ENCODE measurements at places on chromosomes 11 and 22.

- no peak for DNase-seq
These were observed 76.8 kb downstream of the MN1 start for GRCh38 chr22:27724709-27725108.

DNA sequence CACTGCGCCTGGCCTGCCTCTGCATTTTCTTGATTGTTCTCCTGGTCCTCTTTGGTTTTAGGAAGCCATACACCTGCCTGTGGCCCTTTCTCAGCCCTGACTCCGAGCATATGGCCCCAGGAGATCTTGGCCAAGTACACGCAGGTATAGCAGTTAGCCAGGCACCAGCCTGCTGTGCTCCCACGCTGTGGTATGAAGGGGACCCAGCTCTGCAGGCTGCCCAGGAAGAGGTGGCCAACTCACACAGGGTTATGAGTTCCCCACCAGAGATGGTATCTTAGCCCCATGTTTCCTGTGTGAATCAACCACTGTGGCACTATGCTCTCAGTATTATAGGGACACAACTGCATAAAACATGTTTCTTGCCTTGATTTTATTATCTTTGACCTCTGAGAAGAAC, 31.1 kb downstream of the SGSM3 start:
- no peak for DNase-seq

DNA sequence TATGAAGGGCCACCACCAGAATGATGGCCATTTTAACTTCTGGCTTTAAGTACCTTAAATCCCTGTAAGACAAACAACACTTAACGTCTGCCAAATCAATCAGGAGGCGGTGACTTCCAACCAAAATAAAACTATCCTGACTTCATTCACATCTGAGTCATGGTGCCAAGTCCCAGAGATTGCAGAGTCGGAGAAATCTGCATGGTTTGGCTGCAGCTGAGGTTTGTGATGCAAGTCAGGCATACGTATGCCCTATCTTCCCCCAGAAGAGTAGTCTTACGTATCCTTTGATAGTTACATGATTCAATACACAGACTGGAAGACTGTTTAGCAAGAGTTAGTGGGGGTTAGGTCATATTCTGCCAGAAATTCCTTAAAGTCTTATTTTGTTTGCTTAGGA, 1.7 kb upstream of the GAB2 start:
- DNase-seq: no peak

GRCh38 chr11:70032470-70032795, 45.7 kb upstream of the ANO1 start:
- DNase-seq: no peak

DNA sequence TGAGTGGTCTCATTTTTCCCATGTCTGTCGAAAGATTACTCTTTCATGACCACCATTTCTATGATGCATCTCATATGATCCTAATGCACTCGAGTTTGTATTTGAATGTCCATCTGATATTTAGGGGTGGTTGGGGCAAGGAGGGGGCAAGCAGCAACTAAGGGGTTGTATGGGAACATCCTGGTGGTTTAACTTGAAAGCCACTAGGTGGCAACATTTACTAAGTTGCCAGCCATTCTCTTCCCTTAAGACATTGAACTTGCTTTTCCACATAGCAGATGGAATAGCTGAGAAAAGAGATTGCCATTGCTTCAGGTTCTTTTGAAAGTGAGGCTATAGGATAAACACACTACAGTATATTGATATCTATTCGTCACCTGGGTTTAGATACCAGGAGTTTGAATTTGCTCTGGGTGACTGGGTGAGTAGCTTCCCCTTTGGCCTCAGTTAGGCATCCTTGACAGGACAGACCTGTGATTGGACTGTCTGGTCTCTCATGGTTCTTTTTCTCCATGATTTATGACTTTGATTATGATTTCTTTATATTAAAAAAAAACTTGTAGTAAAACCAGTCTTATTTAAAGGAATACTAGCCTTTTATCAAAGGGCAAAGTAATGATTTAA, 32.4 kb downstream of the NF2 start:
- peak; percentile 40 for DNase-seq

GRCh38 chr11:46290598-46291309, 13.3 kb downstream of the CREB3L1 start:
- no peak for DNase-seq

- DNase-seq: no peak
These were observed 36.5 kb downstream of the NADSYN1 start for GRCh38 chr11:71489311-71490043.

- peak; percentile 55 for DNase-seq
These were observed 388 bp upstream of the MUS81 start for GRCh38 chr11:65859812-65860277.

GRCh38 chr11:57529012-57529411, 1.5 kb downstream of the TIMM10 start:
- DNase-seq: no peak

DNA sequence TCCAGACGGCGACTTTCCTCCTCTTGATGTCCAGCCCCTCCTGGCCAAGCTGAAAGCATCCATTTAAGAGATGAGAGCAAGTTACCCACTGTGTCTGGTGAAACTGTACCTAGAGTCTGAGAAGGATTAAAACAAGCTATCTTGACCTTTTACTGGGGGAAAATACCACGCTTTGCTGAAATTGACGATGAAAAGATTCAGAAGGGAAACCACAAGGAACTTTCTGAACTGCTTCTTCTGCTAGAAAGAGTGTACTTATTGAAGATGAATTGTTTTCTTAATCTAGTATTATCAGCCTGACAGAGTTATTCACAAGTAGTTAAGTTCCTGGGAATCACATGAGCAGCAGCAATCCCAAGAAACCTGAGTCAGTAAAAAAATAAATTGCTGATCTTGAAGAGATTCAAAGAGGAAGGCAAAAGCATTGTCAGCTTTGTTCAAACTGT, 13.1 kb upstream of the MS4A6A start:
- peak; percentile 70 for DNase-seq

DNA sequence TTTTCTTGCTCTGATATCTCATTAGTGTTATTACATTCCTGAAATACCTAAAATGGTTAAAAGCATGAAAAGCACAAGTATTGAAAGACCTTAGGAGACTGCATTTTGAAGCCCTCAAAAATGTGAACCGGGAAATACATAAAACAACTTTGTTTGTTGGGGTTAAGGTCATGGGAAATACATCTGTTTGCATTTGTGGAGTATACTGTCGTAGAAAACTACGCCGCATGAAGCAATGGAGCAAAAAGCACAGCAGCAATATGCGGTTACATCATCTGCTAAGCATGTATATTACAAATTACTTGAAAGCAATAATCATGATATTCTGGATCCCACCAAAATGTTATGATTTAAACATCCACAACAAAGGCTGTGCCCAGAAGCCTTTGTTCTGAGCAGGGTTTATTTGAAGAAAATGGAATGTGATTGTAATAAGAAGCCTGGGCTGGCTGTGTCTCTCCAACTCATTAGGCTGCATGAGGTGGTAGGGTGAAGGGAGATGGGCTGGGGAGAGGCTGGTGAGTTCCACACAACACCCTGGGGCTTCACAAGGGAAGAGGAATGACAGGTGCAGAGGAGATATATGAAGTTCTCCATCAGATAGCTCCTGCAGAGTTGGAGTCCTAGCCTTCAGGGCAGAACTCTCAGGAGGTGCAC, 64.7 kb upstream of the LIN7C start:
- no peak for DNase-seq

DNA sequence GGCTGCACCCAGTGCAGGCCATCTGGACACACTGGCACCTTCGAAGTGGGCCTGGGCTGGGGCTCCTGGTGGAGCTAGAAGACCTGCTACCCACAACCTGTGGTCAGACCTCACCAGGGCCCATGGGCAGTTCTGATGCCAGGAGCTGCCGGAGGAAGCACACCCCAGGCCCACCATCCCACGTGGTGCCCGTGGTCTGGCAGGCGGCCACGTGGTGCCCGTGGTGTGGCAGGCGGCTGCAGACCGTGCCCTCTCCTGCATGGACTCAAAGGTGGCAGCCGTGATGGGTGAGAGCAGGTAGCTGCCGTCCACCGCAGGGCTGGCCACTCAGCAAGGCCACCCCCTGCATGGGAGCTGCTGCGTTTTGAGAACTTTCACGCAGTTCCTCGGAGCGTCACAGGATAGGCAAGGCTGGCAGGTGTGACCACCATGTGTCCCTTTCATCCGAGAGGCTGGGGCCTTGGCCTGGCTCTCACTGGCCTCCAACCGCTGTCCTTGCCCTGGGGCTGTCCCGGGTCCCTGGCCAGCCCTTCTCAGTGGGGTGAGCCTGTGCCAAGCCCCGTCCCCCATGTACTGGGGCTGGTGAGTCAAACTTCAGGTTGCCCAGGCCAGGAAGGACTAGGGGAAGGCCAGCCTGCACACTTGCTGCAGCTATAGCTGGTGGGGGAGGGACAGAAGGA, 3.9 kb upstream of the IL17REL start:
- DNase-seq: no peak

DNA sequence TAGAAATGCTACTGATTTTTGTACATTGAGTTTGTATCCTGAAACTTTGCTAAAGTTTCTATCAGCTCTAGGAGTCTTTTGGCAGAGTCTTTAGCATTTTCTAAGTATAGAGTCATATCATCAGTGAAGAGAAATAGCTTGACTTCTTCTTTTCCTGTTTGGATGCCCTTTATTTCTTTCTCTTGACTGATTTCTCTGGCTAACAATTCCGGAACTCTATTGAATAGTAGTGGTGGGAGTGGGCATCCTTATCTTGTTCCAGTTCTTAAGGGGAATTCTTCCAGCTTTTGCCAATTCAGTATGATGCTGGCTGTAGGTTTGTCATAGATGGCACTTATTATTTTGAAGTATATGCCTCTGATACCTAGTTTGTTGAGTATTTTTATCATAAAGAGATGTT, 197.7 kb downstream of the AASDHPPT start:
- DNase-seq: no peak

GRCh38 chr11:91296629-91297028, 928.0 kb upstream of the FAT3 start:
- DNase-seq: no peak

GRCh38 chr11:103257360-103257759, 148.1 kb downstream of the DYNC2H1 start:
- no peak for DNase-seq

DNA sequence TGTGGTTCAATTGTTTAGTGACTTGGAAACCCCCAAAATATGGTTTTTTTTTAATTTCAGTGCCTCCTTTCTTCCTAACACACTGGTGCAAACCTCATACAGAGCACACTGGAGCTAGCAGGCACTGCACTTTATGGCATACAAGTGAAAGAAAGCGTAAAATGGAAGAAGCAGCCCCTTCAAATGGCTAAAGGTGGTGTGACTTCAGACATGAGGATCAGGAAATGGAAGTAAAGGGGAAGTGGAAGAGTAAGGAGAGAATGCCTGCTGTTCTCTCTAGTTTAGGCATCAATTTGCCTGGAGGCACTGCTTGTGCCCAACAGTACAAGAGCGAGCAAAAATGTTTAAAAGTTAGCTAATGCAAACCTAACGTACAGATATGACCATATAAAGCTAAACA, 5.7 kb downstream of the RSF1 start:
- no peak for DNase-seq

DNA sequence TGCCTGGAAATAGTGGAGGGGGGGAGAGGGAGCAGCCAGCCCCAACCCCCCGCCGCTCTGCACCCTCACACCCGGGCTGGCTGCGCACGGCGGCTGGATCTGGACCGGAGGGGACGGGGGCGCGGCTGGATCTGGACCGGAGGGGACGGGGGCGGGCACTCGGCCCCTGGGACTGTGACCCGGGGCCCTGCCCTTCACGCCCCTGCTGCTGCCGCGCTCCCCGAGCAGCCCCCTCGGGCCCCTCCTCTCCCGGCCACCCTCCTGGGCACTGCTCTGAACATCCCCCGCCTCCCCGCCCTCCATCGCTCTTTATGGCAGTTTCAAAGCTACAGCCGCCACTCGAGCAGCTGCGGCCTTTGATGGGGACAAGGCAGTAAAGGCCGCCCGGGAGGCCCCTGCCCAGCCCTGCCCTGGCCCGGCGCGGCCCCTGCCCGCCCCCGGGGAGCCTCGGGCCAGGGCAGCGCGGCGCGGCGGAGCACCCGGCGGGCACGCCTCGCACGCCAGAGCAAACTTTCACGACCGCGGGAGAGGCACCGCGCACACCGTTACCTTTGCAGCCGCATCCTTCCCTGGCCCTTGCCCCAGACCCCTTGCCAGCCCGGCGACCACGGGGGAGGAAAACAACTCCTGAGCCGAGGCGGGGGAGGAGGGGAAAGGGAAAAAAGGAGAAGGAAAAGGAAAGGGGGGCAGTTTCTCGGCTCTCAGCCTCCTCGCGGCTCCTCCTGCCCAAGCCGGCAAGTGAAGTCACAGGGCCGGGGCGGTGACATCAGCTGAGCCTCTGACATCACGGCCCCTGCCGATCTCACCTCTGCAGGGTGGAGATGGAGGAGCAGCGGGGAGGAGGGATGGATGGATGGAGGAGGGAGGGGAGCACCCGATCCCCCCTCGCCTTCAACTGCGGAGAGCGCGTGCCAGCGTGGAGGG, 13.1 kb upstream of the TCF20 start:
- no peak for DNase-seq

DNA sequence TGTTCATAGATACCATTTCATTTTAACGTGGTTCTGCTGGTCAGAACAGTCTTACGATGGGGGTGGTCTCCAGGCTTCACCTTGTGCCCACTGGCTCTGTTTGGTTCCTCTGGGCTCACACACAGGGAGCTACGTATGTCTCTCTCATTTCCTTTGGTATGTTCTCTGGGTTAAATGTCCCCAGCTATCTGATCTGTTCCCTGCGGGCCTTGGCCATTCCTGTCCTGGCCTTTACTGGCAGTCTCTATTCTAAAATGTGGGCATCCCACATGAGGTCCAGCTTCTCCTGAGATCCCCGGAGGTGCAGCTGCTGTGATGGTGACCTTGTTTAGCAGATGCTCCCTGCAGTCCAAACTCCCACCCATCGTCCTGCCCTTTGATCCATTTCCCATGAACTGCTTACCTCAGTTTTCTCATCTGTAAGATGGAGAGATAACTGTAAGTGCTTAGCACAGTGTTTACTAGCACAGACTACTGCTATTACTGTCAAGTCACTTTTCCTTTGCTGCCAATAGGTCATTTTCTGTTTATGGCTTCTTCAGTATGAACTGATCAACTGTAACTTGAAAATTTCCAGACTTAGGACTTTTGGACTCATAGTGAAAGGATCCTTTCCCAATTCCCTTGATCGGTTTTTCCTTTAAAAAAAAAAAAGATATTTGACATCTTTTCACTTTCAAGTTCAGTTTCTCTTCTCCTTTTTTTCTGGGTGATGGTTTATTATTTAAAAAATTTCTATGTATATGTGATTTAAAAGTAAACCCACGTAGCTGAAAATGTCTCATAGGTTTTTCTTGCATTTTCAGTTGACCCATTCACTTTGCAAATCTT, 92.9 kb downstream of the PTPRJ start:
- no peak for DNase-seq

GRCh38 chr11:2549080-2549479, 104.3 kb downstream of the KCNQ1 start:
- DNase-seq: no peak

DNA sequence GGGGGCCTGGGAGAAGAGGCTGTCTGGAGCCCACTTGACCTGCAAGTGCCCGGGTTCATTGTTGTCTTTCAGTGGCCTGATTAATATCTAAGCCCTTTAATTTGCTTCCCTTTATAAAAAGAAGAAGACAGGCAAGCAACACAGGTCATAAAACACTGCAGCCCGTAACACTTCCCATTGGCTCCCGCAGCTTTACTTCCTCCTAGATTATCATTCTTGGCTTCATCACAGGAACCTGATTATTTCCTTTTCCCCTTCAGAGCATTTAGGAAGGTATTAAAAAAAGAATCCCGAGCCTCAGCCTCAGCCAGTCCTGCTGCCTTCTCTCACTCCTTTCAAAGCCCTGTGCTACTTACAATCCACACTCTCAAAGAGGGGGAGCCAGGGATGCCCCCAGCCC, 183.2 kb downstream of the GRIK4 start:
- DNase-seq: no peak

Measured in MM.1S (cell line).